ENCODE measurements at places on chromosomes 12 and 14.

DNA sequence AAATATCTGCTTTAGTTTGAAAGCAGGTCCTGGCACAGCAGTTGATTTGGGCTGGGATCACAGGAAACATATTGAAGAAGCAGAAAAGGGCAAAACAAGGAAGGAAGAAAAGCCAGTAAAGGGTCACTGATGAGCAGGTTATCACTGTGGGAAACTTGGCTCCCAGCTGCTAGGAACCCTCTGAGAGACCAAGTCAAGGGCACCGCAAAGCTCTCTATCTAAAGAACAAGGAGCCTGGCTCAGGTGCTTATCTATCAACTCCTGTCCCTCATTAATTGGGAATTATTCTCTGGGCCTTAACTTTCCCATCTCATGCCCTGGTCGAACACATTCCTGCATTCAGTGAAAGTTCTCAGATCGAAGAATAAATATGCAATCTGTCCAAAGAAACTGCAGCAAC, 450.9 kb upstream of the RPL10L start:
- no peak for DNase-seq

DNA sequence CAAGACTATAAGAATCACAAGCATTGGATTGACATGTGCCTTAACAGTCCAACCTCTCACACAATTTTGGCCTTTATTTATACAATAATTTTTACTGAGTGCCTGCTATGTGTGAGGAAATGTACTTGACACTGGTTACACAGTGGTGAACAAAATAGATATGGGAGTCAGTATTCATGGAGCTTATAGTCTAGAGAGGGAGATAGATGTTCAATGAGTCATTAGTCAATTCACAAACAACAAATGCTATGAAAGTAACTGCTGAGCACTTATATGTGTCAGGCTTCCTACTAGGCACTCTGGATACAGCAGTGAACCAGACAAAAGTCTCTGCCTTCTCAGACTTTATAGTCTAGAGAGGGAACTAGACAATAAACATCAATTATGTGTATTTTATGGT, 3.7 kb downstream of the CFAP54 start:
- DNase-seq = no peak

DNA sequence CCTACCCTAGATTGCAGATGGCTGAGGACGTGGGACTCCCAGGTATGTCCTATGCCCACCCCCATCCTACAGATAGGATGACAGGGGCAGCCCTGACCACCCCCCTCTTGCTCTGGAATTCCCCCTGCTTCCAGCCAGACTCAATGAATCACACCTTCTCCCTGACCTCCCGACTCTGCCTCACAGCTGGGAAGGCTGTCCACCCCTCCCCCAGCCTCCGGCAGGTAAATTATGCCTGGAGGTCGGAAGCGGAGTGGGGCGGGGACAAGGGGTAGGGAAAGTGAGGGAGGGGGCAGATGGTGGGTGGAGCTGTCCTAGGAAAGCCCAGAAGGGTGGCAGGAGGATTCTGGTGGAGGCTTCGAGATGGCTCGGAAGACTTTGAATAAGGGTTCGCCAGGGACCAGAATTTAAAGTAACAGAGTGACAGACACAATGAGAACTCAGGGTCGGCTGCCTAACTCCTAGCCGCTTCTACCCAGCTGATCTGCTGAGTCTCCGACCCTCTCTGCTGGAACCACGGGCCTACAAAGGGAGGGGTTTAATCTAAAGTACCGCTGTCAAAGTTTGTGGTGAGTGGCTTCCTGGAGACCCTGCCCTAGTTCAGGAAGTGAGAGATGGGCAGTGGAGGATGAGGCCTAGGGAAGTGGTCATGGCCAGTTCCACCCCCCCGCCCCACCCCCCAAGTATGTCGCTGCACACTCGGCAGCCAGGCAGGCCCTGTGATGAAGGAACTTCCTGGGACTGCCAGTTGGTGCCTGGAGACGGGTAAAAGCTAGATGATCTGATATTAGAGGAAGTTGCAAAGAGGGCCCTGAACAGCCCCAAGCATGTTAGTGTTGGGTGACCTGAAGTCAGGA, 4.2 kb downstream of the PLEKHG3 start:
- no peak for DNase-seq

- no peak for DNase-seq
Observed at GRCh38 chr12:22312336-22312735, 22.2 kb downstream of the ST8SIA1 start.

DNA sequence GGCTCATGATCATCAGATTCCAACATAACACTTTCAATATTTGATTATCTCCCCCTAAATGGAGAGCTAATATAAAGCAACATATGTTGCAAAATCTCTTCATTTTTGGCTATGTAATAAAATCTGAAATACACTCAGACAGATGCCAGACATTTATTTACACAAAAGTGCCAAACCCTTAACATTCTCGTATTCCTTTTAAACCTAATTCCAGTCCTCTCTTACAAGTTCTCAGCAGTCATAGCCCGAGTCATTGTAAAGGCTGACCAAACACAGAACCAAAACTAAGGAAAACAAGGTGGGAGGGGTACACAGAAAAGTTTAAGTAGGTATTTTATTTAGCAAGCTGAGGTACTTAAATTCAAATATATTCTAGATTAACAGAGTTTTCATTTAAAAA, 81.4 kb downstream of the LRP6 start:
- no peak for DNase-seq

GRCh38 chr12:3033539-3033867, 43.7 kb upstream of the TSPAN9 start:
- no peak for DNase-seq

DNA sequence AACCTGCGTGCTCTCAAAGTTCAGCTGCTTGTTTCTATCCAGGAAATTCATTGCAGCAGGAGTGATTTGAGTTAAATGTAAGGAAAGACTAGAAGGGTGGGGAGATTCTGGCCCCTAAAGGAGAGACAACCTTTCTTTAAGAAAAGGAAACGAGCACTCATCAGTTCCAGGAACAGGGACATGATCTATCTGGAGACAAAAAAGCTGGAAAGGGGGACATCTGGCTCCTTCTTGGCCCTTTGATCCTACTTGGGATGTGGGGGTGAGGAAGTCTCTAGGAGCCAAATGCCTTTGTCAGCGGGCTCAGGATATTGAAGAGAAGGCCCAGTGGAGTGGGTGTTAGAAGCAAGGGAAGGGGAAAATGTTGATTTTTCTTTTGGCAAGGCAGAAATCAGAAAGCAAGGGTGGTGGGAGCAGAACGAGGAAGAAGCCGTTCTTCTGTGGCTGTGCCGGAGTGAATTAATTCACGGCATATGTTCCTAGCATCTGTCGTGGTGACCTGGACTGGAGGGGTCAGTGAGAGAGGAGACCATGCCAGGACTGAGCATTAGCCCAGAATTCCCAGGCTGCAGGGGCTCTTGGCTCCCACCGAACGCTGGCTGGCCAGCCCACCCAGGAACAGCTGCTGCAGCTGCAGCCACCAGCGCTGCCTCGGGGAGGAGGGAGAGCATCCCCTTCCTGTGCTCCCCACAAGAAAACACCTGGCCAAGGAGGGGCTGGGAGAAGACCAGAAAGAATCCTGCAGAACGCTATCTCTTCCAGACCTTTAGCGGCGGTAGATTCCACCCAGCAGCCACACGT, 62.8 kb upstream of the GPATCH2L start:
- DNase-seq = no peak

DNA sequence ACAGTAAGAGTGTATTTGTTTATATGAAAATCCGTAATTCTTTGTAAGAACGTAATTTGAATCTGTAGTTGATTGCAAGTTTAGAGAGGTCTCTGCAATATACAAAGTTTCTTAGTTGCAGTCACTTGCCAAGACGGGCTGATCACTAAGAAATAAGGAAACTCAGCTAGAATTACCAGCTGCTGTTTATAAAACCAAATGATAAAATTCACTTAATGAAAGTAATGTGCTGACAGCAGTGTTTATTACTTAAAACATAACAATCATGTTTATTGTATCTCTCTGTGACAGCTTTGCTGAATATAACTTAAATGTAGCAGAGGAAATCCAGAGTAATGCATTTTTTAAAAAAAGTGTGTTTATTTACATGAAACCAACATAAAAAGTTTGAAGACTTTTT, 31.2 kb downstream of the SRGAP1 start:
- DNase-seq = no peak

DNA sequence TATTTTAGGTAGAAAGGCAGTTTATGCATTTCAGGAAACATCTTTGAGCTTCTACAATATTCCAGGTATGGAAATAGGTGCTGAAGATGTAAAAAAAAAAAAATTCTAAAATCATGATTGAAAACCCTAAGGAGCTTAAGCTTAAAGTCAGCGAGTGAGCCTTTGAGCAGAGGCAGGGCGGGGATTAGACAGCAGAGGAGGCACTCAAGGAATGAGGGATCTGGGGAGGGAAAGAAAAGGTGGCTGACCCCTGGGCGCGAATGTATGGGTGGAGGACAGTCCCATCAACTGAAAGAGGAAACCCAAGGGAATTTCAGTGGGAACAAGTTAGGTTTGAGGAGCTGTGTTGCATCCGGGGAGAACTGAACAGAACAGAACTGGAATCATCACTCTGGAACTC, 6.4 kb upstream of the PTMS start:
- DNase-seq = no peak

- DNase-seq = no peak
Observed at GRCh38 chr12:41724216-41724615, 420.5 kb downstream of the GXYLT1 start.

DNA sequence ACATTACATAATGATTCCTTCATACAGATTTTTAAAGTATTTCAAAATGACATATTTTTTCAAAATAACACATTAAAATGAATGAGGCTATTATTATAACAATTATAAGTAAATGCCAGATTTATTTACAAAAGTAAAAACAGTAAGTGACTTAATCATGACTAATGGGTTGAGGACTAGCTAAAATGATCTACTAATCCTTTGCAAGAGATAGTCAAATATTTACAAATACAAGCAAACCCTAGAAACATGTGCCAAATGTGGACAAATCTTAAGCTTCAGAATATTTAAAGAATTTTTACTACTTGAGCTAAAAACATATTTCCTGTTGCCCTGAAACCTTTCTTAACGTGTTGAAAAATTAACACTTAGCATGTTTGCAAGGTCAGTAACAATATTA, 74.8 kb downstream of the KIF21A start:
- DNase-seq = no peak

DNA sequence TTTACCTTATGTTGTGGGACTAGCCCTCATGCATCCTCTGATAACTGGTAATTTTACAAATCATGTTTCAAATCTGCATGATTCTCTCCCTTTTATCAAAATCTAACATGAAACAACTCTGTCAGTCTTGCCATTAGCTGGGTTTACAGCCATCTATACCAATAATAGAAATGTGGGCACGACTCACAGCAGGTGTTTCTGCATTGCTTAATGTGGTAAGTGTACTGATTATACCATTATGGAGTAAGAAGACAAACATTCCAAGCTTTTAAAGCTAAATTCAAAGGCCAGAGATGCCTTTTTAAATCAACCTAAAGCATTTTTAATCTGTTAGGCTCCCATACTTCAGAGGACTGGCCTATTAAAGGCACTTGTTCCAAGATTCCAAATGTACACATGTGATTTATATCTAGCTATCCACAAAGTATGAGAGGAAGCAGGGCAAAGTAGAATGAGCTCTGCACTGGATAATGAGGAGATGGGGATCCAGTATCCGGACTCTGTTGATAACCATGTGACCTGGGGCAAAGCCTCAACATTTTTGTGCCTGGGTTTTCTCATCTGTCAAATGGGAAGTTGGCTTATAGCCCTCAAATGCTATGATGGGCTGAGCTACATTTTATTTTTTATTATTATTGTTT, 52.3 kb upstream of the FUT8 start:
- no peak for DNase-seq

DNA sequence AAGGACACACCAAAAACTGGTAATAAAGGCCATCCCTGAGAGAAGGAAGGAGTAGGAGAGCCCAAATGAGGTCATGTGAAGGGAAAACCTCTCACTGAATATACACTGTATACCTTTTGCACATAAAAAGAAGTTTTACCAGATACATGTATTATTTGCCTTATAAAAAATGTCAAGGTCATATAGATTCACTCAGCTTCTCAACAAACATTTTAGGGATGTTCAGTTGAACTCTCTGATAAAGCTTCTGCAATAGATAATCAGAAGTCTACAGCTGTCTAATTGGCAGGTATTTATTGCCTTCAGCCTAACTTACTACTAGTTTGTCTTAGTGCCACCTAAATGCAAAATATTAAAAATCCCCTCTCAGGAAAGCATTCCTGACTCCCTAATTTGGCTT, 8.7 kb downstream of the SLC11A2 start:
- no peak for DNase-seq

DNA sequence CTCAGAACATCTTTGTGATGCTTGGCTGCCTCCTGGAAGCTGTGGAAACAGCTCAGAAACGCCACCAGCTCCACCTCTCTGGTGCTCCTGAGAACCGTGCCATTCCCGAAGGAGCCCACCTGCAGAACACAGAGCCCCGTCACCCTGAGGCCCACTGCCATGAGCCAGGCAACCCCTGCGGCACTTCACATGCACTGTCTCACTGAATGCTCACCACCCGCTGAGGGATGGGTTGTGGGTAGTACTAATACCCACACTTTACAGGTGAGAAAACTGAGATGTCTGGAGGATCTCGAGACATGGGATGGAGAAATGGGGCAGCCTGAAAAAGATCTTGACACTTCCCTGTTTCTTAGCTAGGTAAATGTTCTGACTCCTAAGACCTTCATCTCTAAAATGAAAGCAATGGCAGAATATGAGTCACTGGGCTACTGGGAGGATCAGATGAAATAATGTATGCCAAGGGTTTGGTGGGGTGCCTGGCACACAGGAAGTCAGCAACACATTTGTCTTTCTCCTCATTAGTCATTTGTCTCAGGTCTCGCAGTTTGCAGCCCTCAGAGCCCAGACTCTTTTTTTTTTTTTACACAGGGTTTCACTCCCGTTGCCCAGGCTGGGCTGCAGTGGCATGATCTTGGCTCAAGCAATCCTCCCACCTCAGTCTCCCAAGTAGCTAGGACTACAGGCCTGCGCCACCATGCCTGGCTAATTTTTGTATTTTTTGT, 5.3 kb downstream of the OASL start:
- no peak for DNase-seq

DNA sequence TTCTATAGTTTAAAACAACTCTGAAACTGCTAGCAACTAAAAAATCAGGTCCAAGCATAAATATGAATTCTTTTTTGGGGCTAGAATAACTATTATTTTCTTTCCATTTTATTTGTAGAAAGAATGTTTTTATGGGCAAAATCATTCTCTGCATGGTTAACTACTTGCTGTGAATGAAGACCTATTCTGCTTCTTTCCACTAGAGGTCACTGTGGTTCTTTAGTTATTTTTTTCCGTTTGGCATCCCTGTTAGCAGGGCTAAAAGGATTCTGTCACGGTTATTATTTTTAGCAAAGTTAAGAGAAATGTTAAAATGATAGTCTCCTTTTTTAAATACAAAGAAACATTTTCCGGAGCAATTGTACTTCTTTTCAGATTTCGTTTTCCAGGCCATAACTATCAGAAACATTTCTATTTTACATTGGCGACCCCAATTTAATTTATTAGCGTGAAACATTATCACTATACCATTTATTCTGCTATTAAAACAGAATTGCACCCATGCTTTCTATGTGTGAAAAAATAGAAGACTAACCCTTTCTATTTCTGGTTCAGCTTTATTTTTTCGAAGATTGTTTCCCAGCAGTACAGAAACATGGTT, 404.8 kb downstream of the ATP23 start:
- peak; percentile 79 for DNase-seq

GRCh38 chr12:53591301-53592206, 34.6 kb downstream of the ATF7 start:
- no peak for DNase-seq

All from NCI-H2029 treated with DMSO at 0.1 percent for 48 hours (cell line).